ENCODE measurements at places on chromosomes 3 and 15.

DNA sequence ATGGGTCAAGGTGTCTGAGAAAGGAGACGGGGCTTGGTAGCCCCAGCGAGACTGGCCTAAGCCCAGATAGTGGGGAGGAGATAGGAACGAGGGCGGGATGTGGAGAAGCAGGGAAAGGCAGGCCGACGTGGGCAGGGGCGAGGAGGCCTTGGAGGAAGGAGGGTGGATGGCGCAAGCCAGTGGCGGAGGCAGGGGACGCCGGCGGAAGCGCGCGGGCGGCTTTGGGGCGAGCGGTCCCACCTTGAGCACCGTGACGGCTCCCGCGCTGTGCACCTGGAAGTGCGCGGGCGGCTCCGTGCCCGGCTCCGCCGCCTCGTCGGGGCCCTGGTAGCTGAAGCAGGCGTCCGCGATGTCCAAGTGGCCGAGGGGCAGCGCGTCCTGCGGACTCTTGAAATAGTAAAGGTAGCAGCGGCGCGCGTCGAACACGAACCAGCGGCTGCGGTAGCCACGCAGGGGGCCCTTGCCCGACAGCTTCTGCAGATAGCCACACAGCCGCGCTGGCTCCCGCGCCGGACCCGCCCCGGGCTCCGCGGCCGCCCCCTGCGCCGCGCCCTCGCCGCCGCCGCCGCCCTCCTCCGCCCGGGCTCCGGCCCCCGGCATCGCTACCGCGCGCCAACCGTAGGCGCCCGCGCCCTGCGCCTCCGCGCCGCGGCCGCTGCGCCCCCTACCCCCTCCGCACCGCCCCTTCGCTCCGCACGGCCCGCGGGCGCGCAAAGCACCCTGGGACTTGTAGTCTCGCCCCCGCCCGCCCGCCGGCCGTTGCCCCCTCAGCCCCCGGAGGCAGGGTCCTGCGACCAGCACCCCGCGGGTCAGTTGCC lies at the start of gene TBC1D2B:
Gene TBC1D2B, minus strand, starts transcription at position 659 of the 818 bp plus-strand sequence. Its CDS starts 59 bp downstream, at position 600.
- no peaks in the 10 kb centered on the region for H3K27me3 ChIP-seq
- peak within 1 kb of the TSS; percentile 80 for H3K4me3 ChIP-seq
- H3K27ac ChIP-seq = peak within 1 kb of the TSS; percentile 78
- peaks cover 29% of the 10 kb centered on the region for H3K4me1 ChIP-seq
- H3K36me3 ChIP-seq = no peaks in the 10 kb centered on the region
- DNase-seq = peak; percentile 66

- H3K4me1 ChIP-seq = no peaks in the 10 kb centered on the region
- H3K36me3 ChIP-seq = no peaks in the 10 kb centered on the region
- H3K27me3 ChIP-seq = no peaks in the 10 kb centered on the region
- DNase-seq = no peak
- H3K4me3 ChIP-seq = no peak overlapping the region
- no peak overlapping the region for H3K27ac ChIP-seq
Observed at GRCh38 chr3:138472141-138472825, 37.9 kb downstream of the ESYT3 start.

DNA sequence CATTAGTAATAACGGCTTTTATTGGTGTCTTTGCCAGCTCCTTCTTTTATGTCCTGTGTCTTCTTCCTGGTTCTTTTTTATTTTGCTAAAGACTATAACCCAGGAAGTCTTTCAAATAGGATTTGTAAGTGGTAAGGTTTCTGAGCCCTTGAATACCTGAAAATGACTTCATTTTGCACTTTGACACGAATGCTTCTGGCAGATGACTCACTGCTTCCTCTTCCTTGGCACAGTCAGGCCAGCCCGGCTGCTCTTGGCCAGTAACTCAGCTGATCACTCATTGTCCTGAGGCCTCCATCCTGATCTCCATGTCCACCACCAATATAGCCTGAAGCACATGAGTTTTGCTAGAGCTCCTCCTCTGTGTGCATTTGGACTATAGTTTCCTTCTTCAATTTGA lies 48.7 kb upstream of the NR2E3 start:
- no peaks in the 10 kb centered on the region for H3K27me3 ChIP-seq
- H3K4me3 ChIP-seq = no peak overlapping the region
- peak overlapping the region; percentile 10 for H3K27ac ChIP-seq
- DNase-seq = no peak
- H3K4me1 ChIP-seq = no peaks in the 10 kb centered on the region
- H3K36me3 ChIP-seq = no peaks in the 10 kb centered on the region

DNA sequence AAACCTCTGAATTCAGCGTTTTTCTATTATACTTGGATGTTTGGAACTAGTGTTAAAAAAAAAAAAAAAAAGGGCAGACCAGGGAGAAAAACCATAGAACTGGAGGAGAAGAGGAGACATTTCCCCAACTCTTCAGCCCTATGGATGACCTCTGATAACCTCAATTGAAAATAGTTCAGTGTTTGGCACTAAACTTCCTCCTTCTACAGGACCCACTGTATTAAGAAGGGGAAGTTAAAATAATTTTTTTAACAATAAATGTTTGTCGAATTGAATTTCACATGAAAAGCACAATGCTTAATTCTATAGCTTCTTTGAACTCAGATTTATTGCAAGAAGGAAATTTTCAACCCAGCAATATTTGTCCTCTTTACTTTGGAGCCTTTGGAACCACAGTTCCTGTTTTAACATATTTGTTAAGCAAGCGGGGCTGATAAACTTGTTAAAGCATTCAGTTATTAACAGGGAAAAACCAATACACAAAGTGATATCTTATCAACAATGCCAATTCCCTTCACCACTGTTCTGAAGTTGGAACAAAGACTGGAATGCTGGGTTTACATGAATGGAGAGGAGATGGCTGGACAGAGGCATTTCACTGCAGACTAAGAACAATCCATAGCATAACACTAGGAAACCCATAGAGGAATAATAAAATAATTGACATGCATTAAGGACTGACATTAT lies 3.1 kb upstream of the A4GNT start:
- H3K27me3 ChIP-seq = no peaks in the 10 kb centered on the region
- DNase-seq = no peak
- H3K4me1 ChIP-seq = no peaks in the 10 kb centered on the region
- no peaks in the 10 kb centered on the region for H3K36me3 ChIP-seq
- no peak overlapping the region for H3K27ac ChIP-seq

DNA sequence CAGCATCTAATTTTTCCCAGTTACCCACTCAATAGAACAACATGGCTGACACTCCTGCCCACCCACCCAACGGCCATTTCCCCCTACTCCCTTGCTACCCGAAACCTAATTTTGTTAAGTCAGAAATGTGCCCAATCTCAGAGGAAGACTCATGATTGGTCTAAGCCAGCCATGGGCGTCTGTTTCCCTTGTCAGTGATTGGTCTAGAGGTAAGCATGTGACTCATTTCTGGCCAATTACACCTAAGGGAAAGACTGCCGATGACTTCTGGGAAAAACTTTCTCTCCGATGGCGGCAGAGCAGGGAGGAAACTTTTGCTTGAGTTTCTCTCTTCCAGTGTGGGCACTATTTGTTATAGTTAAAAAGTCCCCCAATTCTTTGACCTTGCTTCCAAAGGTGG lies 72.9 kb downstream of the RPLP1 start:
- no peaks in the 10 kb centered on the region for H3K36me3 ChIP-seq
- no peak overlapping the region for H3K27ac ChIP-seq
- no peaks in the 10 kb centered on the region for H3K27me3 ChIP-seq
- H3K4me3 ChIP-seq = no peak overlapping the region

DNA sequence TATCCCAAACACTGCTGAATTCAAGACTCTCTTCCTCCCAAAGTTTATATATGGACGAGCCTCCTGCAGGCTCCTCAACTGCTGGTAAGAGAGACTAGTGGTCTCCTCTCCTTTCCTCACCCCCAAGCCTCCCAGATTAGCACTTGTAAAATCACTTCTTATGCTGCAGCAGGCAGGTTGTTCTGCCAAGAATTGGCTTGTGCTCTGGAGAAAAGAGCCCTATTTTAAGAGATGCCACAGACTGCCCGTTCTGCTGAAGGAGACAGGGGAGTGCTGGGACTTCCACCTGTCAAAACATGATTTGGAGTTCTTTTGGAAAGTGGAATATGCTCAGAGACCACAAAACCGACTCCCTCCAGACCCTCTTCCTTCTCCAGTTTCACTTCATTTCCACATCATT lies 230.9 kb upstream of the EIF1B start:
- no peaks in the 10 kb centered on the region for H3K27me3 ChIP-seq
- no peaks in the 10 kb centered on the region for H3K36me3 ChIP-seq

DNA sequence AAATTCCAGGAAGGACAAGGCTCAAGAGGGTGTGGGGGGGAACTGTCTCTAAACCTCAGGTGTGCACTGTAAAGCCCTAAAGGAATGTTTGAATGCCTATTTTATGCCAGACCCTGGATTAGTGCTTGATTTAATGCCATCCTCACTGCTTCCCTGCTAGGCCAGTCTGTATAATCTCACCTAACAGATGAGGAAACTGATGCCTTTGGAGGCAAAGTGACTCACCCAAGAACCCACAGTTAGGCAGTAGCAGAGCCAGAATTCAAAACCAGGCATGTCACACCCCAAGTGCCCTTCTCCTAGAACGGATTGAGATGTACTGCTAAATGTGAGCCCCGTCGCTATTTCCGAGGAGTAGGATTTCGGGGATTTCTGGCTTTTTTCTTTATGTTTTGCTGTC lies 7.8 kb downstream of the CAMK1 start:
- no peak for DNase-seq
- no peaks in the 10 kb centered on the region for H3K4me1 ChIP-seq
- no peak overlapping the region for H3K27ac ChIP-seq
- no peak overlapping the region for H3K4me3 ChIP-seq
- H3K36me3 ChIP-seq = peaks cover 34% of the 10 kb centered on the region

DNA sequence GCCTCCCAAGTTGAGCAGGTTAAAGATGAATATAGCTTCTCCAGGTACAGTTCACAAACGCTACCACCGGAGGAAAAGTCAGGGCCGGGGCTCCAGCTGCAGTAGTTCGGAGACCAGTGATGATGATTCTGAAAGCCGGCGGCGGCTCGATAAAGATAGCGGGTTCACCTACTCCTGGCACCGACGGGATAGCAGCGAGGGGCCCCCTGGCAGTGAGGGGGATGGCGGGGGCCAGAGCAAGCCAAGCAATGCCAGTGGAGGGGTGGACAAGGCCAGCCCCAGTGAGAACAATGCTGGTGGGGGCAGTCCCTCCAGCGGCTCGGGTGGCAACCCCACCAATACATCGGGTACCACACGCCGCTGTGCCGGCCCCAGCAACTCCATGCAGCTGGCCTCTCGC lies 61.4 kb downstream of the SNRK start:
- H3K27me3 ChIP-seq = no peaks in the 10 kb centered on the region
- no peak overlapping the region for H3K4me3 ChIP-seq
- no peak overlapping the region for H3K27ac ChIP-seq

DNA sequence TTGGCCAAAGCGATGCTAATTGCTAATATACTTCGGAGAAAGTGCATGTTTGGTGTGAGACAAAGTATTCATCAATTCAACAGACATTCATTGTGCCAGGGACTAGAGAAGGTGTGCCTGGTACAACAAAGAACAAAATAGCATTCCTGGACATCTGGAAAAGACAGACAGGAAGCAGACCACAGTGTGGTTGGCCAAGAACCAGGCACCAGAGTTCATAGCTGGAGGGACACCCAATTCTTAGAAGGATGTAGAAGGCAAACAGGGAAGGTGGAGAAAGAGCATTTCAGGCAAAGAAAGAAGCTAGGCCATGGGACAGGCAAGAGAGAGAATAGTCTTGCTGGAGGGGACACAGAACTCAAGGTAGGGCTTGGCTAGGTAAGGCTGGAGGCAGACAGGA lies 105.8 kb upstream of the ETV5 start:
- peaks cover 3% of the 10 kb centered on the region for H3K4me1 ChIP-seq
- no peaks in the 10 kb centered on the region for H3K36me3 ChIP-seq
- no peak for DNase-seq
- no peak overlapping the region for H3K4me3 ChIP-seq

- no peaks in the 10 kb centered on the region for H3K27me3 ChIP-seq
- H3K36me3 ChIP-seq = no peaks in the 10 kb centered on the region
- no peak overlapping the region for H3K4me3 ChIP-seq
Observed at GRCh38 chr3:150308481-150309256, 99.4 kb upstream of the TSC22D2 start.

DNA sequence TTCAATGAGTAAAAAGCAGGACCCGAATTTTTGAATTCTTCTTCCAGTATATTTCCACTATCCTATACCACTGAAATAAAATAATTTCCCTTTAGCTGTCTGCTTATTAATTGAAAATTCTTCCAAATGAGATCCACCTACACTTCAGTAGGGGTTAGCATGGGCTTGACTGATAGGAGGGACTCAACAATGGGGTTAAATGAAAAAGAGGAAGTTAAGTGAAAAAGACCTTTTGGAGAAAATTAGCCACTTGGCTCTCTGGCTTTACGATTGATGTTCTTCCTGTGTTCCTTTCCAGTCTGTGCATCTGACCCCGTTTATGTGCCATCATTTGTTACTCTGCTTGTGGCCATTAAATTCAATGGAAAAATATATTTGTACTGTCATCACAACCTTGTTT lies 54.0 kb upstream of the GCNT3 start:
- H3K4me3 ChIP-seq = no peak overlapping the region
- H3K36me3 ChIP-seq = no peaks in the 10 kb centered on the region
- H3K4me1 ChIP-seq = no peaks in the 10 kb centered on the region
- H3K27me3 ChIP-seq = no peaks in the 10 kb centered on the region
- DNase-seq = no peak
- H3K27ac ChIP-seq = no peak overlapping the region

DNA sequence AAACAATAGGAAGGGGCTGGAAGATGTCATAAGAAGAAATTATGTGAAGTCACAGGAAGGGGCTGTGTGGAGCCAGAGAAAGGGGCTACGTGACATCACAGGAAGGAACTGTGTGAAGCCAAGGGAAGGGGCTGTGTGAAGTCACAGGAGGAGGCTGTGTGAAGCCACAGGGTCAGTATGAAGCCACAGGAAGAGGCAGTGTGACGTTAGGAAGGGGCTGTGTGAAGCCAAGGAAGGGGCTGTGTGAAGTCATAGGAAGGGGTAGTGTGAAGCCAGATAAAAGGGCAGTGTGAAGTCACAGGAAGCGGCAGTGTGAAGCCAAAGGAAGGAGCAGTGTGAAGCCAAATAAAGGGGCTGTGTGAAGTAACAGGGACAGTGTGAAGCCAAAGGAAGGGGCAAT lies 32.5 kb downstream of the GASK1A start:
- no peaks in the 10 kb centered on the region for H3K36me3 ChIP-seq
- H3K27me3 ChIP-seq = no peaks in the 10 kb centered on the region
- no peak for DNase-seq
- no peaks in the 10 kb centered on the region for H3K4me1 ChIP-seq
- H3K4me3 ChIP-seq = no peak overlapping the region
- H3K27ac ChIP-seq = no peak overlapping the region

- H3K4me3 ChIP-seq = no peak overlapping the region
- no peaks in the 10 kb centered on the region for H3K4me1 ChIP-seq
- H3K36me3 ChIP-seq = no peaks in the 10 kb centered on the region
- no peaks in the 10 kb centered on the region for H3K27me3 ChIP-seq
Observed at GRCh38 chr15:77904436-77904821, 173.1 kb downstream of the TBC1D2B start.
